ENCODE measurements at places on chromosomes 16 and 17.

- DNase-seq, result no peak
These were observed 8.8 kb downstream of the MBTD1 start for GRCh38 chr17:51251010-51251409.

GRCh38 chr16:1309888-1310831, 724 bp downstream of the UBE2I start:
- DNase-seq, result peak; percentile 68

- DNase-seq, result no peak
These were observed 64.5 kb downstream of the MPRIP start for GRCh38 chr17:17106756-17107155.

GRCh38 chr16:15911198-15911597, 22.8 kb upstream of the CEP20 start:
- no peak for DNase-seq

DNA sequence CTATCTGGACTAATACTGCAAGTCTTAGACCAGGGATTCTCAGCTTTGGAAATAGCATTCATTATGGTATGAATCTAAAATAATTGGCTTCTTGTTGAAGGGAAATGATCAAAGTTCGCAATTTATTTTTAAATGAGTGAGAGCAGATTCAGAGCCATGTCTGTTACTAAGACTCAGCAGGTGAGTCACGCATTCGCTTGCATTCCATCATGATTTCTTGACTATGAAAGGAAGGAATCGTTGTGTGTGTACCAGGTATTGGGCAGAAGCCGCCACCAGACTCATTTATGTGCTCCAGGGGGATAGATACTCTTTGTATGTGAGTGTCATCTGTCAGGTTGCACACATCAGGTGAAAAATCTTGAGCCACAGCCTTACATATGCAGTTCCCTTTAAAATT, 10.8 kb downstream of the GSG1L2 start:
- DNase-seq, result no peak

GRCh38 chr17:75091855-75092327, 4.1 kb downstream of the SLC16A5 start:
- DNase-seq, result no peak

DNA sequence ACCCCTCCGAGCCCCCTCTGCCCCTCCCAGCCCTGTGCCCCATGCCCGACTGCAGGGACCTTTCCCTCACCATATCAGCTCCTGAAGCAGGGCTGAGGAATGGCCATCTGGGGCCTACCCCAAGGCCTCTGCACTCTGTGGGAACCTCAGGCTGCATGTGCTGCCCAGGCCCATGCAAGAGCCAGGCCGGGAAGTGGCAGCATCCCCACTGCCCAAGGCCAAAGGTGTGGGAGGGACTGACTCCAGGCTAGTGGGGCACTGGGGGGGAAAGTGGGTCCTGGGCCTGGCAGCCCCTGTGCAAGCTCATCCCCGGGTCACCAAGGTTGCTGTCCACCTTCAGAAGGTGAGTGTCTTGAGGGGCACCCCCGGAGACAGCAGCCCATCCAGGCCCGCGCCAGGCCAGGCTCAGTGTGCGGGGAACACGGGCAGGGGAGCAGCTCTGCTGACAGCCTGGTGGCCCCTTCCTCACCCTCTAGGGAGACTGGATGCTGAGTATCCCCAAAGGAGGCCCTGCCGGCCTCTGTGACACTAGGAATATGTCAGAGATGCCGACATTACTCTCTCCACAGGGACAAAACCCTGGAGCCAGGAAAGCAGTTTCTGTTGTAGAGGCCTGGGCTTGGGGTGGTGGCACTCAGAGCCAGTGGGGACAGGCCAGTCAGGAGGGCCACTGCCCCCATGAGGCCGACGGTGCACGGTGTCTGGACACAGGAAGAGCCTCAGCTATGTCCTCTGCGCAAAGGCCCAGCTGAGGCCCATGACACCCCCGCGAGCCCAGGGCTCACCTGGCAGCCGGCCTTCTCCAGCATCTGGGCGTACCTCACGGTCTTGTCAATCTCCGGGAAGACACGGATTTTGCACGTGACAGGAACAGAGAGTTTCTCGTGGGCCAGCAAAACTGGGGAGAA, 3.3 kb downstream of the DUS1L start:
- DNase-seq, result no peak

GRCh38 chr17:77205396-77206125, 64.8 kb downstream of the SEC14L1 start:
- no peak for DNase-seq

- DNase-seq, result no peak
These were observed 47.5 kb upstream of the ENDOV start for GRCh38 chr17:80367503-80367902.

GRCh38 chr16:76900285-76901263, 290.4 kb upstream of the MON1B start:
- DNase-seq, result no peak

GRCh38 chr16:50974438-50975036, 176.5 kb downstream of the SALL1 start:
- DNase-seq, result no peak

DNA sequence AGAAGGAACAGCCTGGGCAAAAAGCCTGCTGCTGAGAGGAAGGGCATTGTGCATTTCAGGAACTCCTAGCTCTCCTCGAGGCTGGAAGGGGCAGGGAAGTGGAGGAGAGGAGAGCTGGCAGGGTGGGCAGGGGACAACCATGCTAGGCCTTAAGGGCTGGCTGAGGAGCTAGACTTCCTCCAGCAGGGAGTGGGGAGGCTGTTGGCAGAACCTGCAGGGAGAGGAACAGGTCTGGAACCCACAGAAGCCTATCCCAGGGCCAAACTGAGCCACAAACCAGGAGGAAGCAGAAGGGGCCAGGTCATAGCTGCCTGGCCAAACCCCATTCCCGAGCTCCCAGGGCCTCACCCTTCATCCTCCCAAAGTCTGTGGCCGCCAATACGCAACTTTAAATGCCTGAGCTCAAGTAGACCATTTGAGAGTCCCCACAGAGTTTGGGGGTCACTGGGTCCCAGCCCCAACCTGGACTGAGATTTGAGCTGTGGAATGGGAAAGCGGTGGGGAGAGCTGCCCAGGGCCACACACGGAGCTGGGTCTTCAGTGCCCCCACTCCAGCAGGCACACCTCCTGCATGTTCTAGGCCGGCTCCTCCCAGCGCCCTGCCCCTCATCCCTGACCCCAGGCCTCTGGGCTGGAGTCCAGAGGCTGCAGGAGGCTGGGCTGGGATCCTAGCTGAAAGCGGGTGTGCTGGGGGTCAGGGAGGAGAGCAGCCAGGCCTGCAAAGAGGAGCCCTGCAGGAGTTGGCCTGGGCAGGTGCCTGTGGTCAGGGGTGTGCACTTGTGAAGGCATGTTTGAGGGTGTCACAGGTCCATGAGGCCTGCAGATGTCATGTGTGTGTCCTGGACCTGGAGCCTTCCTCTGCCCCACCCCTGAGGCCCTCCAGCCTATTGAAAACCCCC, 4.5 kb downstream of the CDH5 start:
- DNase-seq, result no peak

- no peak for DNase-seq
These were observed 16.5 kb upstream of the LIMD2 start for GRCh38 chr17:63716426-63716825.

DNA sequence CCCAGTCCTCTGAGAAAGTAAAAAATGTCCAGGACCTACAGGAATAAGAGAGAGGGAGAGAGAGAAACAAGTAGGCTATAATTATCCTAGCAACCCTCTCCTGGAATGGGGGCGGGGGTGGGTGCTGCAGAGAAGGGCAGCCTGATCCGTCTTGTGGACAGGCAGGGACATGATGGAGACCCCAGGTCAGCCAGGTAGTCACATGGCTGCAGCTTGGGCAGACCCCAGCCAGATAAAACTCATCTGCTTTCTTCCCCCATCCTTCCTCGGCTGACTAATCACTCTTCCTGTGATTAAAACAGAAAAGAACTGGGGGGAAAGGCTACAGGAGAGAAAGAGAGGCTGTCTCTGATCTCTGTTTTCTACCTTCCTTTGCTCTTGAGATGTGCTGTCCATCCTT, 32.6 kb downstream of the COPZ2 start:
- no peak for DNase-seq

DNA sequence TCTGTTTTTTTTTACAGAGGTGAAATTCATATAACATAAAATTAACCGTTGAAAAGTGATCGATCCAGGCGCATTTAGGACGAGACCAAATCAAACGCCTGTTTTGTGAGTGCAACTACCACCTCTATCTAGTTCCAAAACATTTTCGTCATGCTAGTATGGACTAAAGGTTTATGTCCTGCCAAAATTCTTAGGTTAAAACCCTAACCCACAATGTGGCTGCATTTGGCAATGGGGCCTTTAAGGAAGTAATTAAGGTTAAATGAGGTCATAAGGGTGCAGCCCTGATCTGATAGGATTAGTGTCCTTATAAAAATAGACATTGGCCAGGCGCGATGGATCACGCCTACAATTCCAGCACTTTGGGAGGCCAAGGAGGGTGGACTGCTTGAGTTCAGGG, 32.8 kb upstream of the RCVRN start:
- DNase-seq, result peak; percentile 28

DNA sequence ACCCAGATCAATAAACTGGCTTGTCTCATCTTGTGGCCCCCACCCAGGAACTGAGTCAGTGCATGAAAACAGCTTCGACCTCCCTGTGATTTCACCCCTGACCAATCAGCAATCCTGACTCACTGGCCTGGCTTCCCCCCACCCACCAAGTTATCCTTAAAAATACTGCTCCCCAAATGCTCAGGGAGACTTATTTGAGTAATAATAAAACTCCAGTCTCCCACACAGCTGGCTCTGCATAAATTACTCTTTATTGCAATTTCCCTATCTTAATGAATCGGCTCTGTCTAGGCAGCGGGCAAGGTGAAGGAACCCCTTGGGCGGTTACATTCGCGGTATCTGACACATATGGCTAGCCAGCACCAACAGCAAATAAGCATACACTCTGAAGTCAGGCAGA, 9.8 kb upstream of the RABEP1 start:
- no peak for DNase-seq

All from NB4 (cell line).